ENCODE measurements at places on chromosomes 11 and 22.

- no peak for DNase-seq
Measured at GRCh38 chr22:50548921-50549790, 3.5 kb downstream of the KLHDC7B start.

DNA sequence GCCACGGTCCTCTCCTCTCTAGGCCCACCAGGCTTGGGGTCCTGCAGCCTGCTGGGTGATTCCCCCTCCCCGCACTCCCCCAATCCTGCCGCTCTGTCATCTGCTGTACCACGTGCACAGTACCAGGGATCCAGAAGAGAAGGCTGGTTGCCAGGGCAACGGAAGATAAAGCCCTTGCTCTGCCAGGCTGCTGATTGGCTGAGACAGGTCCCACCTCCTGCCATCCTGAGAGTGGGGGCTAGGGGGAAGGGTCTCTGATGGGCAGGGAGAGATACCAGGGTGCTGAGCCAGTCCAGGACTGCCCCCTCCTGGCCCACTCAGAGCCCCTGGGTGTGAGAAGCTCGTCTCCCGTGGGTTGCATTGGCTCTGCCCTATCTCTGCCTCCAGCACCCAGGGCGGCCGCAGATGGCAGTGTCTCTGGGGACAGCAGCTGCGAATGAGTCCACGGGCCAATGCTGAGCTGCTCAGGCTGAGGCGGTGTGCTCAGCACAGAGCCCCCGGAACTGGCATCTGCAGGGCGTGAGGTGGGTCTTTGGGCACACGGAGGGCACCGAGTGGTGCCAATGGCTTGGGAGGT lies at the start of gene SMIM45:
TSS of gene SMIM45 (plus strand) at position 253 of the 577 bp plus-strand sequence.
- no peak for DNase-seq

GRCh38 chr11:124346311-124346955 lies 26.4 kb upstream of the OR8D2 start:
- no peak for DNase-seq

- no peak for DNase-seq
Measured at GRCh38 chr22:45690008-45690407, 18.4 kb downstream of the ATXN10 start.

DNA sequence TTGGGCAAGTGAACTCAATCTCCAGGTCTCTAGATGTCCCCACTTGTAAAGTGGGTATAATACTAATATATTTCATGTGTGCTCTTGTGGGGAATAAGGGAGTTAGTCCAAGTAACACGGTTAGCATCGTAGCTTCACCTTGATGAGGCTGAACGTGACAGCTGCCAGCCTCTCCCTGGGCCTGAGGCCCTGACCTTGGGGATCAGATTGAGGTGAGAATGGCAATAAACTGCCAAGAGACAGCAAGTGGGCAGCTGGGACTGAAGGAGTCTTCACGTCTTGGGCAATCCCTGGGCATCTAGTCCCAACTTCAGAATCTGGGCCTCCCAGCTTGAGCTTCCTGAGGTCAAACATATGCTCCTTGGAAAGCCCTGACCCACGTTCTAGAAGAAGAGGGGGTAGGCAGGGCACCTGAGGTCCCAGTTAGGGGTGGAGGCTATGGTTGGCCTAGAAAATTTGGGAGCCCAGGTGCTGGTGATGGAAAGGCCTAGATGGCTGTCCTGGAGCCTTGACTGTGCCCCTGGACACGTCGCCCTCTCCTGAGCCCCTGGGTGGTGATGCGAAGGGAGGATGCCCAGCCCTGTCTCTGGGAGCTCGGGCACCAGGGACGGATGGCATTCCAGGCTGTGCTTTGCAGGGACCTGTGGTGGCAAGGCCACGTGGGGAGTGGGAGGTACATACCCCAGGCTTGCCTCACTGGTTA lies 23.4 kb downstream of the ADAMTS15 start:
- DNase-seq = no peak

DNA sequence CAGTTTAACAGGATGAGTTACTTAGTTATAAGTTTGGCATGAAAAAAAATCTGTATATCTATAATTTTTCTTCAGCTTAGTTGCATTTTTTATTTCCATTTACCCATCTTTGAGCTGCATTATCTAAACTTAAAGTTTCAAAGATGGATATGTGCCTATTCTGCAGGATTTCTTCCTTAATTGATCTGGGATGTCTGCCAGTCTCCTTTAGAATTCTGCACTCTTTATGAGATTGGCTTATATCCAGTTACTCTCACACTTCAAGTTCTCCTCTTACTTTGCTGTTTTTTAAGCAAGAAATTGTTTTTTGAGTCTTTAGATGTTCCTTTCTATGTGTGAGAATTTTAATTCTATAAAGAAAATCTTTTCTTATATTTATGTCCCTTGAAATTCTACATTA lies 5.1 kb upstream of the PDGFD start:
- DNase-seq = no peak

- DNase-seq = peak; percentile 96
Measured at GRCh38 chr11:96162816-96163499, 180.0 kb downstream of the MAML2 start.

GRCh38 chr11:94128746-94129511 lies at the start of gene PANX1:
PANX1 (plus strand) TSS chr11:94128841; CDS start chr11:94129313, 472 bp downstream.
- peak; percentile 58 for DNase-seq

- no peak for DNase-seq
Measured at GRCh38 chr22:21727768-21728167, 7.8 kb downstream of the YPEL1 start.

DNA sequence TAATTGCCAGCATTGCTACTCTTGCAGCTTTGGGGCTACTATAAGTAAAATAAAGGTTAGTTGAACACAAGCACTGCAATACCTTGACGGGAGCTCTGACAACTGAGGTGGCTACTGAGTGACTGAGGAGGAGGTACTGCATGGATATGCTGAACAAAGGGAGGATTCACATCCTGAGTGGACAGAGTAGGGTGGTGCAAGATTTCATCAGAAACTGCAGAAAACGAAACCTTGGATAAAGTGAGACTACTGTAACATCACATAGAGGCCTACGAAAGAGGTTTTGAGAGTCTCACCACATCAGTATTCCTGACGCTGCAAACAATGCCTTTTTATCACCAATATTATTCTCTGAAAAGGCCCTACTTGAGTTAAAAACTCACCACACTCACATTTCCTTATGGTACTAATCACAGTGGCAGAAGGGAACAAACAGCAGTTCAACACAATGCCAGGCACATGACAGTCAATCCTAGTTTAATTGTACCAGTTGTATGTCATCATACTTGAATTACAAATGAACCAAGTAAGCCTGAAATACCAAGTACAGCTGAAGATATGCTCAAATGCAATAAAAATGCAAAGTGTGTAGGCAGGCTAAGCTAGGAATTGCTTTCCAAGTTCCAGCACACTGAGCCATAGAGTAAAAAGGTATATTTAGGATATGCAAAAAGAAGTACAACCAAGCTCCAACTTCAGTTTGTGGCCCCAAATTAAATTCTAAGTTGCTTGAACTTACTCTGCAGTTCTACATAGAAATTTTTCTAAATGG lies 4.0 kb upstream of the GPR83 start:
- DNase-seq = no peak

DNA sequence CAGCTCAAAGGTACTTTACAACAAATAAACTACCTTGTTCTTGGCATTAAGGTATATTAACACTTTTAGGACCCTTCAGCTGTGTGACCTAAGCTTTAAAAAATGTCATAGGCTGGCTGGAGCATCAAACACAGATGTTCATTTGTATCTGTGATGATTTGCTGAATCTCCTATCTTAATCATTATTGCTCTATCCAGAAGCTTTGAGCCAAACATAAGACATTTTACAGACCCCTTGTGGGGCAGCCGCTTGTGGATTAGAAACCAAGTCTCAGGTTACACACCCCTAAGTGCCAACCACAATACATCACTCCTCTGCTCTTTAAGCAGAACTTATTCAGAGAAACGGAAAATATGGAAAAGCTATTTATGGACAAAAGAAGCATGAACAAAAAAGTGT lies 394.2 kb upstream of the CCDC90B start:
- no peak for DNase-seq

- no peak for DNase-seq
Measured at GRCh38 chr11:61019037-61019831, 47.8 kb downstream of the CD6 start.

DNA sequence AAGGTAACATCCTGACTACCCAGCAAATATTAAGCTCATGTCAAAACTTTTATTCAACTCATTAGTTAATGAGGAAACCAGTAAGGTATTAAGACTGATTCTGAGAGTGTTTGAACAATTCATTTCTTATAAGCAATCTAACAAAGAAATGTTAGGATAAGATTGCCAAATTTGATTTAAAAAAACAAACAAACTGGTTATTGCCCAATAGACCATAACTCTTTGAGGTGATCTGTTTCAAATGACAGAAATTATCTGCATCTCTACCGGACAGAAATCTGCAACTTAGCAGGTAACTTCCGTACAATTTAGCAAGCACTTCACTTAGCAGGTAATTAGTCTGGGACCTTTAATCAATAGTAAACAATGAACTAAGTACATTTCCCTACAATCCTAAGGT lies 82.9 kb upstream of the BARX2 start:
- no peak for DNase-seq

Data from fibroblast of skin of left quadriceps (primary cell).